Epithelial cell of proximal tubule (primary cell): ENCODE measurements at places on chromosomes 6 and 20. TPM values are rescaled to one million over a fixed set of nuclear protein-coding genes. Genes with fewer than 3 reads are reported as not detected.

FRMD1 gene
- total RNA-seq = not detected in 2 replicates

GJA10 gene
- total RNA-seq = not detected in 2 replicates

ADAM33 gene
- total RNA-seq = not detected in 2 replicates

GPLD1 gene
- total RNA-seq = 0.51 and 0.75 TPM in 2 replicates

MDN1 gene
- 11.3 and 13.2 TPM in 2 replicates for total RNA-seq

PNPLA1 gene
- total RNA-seq = not detected in 2 replicates

ANKEF1 gene
- total RNA-seq = 3.6 and 4.0 TPM in 2 replicates

PTPRT gene
- total RNA-seq = not detected in 2 replicates

- no peak for DNase-seq
Measured at GRCh38 chr6:161066511-161066910, 74.9 kb downstream of the MAP3K4 start.

DNA sequence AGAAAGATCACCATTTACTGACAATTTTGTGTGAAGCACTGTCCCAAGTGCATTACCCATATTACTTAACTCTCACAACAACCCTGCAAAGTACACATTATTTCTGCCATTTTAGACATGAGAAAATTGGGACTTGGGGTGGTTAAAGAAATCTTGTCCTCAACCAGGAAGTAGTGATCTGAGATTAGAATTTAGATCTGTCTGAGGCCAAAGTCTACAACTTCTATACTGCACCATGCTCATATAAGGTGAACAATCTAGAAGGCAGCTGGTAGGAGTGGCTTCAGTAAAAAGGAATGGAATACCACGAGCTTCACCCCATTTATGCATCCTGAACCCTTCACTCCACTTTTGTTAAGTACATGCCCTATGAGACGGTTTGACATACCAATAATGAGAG lies 87.6 kb downstream of the QRSL1 start:
- no peak for DNase-seq

DNA sequence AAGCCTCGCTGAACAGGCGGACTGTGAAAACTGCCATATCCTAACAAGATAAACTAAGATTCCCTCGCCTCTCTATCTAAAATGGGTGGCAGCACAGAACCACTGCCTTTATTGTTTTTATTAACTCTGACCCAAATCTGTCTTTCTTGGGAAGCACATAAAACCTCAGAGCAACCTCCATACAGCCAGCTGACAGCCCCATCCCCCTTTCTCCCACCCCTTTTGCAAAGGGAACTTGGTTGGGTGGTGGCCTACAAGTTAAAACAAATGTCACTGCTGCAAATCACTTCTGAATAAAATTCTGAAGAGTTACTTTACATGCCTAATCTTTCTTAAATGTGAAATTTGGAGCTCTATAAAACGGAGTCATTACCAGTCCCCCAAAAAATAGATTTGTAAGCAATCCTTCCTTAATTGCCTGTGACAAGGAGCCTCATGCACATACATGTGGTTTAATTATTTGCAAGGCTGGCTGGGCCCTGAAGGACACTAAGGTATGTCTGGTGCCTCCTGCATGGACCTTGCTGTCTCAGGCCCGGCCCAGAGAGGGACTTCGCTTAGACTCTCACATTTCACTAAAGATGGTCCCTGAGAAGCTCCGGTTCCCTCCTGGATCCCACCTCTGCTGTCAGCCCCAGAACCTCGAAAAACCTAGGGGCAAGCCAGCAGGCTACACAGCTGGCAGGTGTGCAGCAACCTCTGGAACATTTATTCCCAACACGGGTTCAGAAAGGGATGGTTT lies 21.7 kb downstream of the PXDC1 start:
- DNase-seq = no peak

DNA sequence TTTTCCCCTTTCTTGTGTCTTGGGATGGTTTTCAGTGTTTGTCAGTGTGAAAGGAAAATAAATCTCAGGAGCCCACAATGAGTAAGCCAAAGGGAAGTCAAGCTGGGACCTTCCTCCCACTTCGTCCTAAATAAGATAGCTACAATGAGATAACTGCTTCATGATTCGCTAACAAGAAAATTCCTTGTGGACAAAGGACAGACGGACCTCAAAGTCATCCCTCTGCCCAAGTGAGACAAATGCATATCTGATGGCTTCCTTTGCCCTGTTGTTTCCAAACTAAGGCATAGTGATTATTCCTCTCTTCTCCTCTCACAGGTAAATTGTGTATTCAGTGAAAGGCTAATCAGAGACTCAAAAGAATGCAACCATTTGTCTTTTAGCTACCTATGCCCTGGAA lies 26.1 kb upstream of the ADTRP start:
- no peak for DNase-seq

DNA sequence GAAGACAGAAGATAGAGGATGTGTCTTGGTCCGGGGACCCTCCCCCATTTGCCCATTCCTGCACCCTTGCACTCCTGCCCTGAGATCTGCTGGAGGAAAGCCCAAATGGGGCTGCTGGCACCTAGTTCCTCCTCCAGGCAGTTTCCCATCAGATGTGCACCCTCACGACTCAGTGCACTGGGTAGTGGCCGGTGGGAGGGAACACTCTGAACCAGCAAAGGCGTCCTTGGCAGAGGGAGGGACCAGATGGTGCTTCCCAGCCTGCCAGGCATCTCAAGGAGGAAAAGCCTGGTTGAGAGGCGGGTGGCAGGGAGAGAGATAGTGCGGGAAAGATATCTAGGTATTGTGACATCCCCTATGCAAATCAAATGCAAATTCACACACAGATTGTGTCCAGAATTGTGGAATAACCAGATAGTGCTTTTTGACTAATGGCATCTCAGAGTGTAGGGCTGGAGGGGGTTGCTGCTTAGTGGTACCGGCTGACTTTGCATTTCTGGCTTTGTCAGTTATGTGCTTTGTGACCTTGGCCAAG lies 19.5 kb downstream of the TMEM151B start:
- DNase-seq = no peak

DNA sequence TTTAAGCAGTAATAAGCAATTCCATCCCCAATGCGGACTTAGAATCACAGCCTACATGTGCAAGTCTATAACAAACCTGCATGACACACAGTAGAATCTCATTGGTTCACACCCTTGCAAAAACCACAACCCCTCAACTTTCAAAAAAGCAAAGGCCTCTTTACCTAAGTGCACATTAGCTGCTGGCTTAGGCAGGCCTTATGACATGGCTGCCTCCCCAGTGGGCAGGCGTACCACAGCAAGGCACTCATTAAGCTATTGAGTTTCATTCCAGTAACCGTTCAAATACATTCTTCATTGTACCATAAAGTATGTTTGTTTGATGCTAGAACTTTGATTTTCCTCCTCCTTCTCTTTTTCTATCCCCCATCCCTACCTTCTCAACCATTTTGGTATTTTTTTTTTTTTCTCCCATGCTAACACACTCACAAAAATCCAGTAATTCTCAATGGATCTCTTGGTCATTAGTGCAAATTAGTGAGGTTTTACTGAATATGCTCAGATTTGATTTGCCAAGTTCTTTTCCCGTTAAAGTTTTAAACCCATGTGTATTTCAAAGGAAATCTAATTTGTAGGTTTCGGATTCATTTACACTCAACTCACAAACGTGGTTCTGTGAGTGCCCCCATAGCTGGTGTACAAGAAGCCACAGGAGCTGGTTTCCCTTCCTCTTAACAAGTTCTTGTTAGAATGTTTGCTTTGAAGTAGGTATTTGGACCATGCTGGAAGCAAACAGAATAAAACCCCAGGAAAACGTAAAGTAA lies 460.4 kb upstream of the RUNX2 start:
- no peak for DNase-seq

GRCh38 chr6:6317386-6317785 lies 3.1 kb downstream of the F13A1 start:
- DNase-seq = no peak

GRCh38 chr20:5171790-5172164 lies 45.0 kb downstream of the CDS2 start:
- DNase-seq = no peak

DNA sequence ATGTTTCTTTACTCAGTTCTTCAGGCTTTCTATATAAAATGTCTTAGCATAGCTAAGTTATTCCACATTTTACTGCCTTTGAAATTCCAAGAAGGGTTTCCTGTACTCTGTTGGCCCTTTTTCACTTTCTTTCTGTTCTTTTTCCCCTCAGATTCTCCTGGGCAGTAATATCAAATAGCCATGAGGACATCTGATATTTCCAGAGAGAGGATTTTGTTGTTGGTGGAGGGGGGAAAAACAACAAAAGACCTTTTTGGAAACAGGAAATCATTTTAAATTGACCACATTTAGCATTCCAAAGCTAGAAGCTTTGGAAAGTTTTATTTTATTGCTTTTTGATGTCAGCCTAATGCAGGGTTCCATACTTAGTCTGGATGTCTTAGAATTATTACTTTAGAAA lies 445.4 kb downstream of the GJA1 start:
- DNase-seq = no peak

DNA sequence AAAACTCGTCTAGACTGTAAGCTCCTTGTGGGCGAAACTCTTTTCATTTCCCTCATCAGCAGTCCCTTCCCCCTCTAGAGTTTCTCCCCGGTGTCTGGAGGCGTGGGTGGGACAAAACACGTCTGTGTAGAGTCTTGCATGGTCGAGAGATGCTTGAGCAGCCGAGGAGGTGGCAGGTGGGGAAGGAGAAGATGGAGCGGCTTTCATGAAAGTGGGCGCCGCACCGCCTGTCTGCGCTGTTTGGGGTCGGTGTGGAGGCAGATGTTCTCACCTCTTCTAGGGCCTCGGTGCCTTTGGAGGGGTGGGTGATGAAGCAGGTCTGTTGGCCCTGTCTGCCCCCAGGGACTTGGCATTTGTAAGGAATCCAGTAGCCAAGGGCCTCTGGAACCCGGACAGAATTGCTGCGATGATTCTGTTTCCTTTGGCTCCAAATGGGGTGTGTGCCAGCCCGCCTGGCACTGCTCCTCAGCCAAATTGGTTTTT lies 1.2 kb downstream of the BRPF3 start:
- no peak for DNase-seq

GRCh38 chr20:64160526-64161355 lies 3.5 kb upstream of the MYT1 start:
- DNase-seq = no peak

DNA sequence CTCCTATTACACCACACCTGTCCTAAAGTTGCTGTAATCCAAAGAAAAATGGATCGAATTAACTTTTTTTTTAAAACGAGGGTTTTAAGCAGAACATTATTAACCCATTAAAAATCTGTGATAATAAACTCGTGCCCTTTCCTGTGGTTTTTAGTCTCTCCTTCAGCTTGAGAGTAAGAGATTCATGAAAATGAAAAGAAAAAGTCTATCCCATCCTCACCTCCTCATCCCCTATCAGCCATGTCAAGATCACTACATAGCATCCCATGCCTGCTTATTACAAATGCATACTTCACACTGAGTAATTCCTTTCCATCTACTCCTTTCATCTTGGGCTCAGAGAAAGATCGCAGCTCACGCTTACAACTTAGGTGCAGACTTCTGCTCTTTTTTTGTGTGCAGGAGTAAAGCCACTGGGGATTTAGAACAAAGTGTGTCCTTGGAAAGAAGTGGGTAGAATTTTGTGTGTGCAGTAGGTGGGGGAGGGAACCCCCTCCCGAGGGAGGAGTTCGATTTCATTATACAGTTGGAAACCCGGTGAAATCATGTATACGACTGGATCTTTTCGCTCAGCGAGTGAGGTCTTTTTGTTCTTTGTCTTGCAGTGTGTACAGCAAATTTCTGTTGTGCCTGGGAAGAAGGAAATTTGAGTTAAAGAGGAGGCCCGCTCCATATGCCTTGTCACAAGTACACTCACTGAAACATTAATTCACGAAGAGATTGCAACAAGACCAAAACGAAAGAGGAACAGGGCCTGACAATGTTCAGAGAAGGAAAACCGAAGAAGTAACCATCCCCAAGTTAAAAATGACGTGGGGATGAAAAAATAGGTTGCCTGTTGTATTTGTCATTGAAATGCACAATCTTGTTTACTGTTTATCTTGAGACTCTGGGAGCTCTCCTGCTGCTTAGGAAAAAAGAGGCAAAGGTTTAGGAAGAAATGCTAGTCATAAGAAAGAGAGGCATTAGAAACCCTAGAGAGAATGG lies 146.5 kb upstream of the ZNF217 start:
- no peak for DNase-seq

DNA sequence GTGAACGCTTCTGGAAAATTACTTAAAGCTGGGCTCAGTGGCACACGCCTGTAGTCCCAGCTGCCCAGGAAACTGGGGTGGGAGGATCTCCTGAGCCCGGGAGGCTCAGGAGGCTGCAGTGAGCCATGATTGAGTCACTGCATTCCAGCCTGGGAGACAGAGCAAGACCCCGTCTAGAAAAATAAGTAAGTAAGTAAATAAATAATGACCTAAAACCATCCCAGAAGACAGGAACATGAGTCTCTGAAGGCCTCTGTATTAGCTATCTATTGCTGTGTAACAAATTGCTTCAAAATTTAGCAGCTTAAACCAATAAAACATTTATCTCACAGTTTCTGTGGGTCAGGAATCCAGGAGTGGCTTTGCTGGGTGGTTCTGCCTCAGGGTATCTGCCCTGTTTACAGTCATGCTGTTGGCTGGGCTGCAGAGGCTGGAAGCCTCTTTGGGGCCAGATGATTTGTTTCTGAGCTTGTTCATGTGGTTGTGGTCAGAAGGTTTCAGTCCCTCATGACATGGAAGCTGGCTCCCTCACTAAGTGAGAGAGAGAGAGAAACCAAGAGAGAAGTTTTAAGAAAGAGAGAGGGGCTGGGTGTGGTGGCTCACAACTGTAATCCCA lies 48.4 kb upstream of the NCOA3 start:
- peak; percentile 66 for DNase-seq

GRCh38 chr20:54167909-54168872 lies 5.6 kb downstream of the CYP24A1 start:
- no peak for DNase-seq

- DNase-seq = no peak
Measured at GRCh38 chr6:53043581-53043980, 21.6 kb upstream of the FBXO9 start.
